ENCODE measurements at places on chromosomes 6 and 20.

DNA sequence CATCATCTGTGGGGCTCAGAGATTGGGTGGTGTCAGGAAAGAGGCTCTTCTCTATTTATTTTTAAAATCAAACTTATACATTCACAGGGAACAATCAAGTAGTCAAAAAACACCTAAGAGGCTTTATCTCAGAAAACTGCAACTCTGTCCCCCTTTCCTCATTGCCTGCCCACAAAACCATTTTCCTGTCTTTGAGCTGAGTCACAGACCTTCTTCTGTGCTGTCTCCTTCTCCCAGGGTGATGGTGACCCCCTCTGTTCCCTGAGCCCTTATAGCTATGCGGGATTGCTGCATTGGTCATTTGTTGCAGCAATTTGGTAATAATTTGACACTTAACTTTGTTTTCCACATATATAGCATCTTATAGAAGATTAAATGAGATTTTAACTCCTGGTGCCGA lies 195.2 kb upstream of the PROKR2 start:
- DNase-seq = no peak

- no peak for DNase-seq
Observed at GRCh38 chr6:157670466-157671186, 152.4 kb upstream of the SNX9 start.

DNA sequence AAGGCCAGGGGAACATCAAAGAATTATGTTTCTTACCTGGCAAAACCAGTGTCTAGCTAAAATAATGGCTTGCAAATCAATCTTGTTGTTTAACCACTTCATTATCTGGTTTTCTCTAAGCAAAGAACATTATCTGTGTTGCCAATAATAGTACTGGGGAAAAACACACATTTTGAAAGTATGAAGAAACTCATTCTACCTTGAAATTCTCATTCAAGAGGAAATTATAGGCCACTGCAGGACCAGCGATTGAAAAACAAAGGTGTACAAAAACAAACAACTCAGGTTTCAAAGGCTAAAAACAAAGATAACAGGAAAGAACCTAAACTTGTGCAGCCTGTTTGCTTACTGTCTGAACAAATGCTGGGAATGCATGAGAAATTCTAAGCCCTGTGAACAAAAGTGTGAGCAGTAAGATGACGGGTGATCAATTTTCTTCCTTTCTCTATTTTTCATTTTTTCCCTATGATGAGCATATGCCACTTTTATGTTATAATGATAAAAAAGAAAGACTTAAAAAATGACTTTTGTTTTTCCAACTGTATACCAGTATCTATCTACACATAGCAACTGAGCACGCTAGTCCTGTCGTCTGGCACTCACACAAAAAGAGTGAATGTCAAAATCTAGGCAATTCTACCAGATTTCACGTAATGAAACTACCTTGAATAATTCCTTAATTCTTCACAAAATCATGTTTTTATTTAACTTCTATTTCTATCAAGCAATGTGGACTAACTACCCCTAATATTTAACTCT lies 117.9 kb downstream of the SGK1 start:
- no peak for DNase-seq

DNA sequence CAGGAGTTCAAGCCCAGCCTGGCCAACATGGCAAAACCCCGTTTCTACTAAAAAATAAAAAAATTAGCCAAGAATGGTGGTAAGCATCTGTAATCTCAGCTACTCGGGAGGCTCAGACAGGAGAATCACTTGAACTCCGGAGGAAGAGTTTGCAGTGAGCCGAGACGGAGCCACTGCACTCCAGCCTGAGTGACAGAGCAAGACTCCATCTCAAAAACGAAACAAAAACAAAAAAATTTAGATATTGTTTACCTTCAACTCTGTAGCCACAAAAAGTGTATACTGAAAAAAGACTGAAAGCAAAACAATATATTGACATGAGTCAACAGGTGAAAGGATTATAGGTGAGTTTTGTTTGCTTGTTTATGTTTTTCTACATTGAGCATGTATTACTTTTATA lies 30.6 kb upstream of the TAB2 start:
- no peak for DNase-seq

DNA sequence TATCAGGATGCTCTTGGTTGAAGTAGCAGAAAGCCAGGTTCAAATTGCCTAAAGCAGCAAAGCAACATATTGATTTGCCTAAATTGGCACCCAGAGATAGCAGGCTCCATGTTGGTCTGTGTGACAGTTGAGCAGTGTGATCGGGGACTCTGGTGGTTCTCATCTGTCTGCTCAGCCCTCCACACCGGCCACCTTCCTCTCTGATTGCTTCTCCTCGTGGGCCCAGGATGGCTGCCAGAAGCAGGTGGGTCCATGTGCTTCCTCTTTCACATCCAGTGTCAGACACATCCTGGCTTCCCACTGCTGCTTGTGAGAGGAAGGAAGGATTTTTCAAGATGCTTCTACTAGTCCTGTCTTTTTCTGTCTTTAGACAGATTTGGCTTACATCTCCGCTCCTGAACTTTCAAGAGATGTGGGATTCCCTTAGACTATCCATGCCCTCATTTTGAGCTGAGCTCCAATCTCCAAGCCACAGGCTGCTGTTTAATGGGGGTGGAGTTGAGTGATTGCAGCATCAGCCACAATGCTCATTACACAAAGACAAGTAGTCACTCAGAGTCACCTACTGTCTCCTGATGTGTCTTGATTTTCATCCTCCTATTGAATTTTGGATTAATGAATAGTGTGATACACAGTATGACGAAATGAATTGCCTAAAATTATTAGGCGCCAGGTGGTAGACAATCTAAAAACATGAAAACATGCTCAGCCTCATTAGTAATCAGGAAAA lies 122.2 kb downstream of the ZDHHC14 start:
- DNase-seq = no peak

- DNase-seq = no peak
Observed at GRCh38 chr6:30500421-30501355, 11.4 kb downstream of the HLA-E start.

DNA sequence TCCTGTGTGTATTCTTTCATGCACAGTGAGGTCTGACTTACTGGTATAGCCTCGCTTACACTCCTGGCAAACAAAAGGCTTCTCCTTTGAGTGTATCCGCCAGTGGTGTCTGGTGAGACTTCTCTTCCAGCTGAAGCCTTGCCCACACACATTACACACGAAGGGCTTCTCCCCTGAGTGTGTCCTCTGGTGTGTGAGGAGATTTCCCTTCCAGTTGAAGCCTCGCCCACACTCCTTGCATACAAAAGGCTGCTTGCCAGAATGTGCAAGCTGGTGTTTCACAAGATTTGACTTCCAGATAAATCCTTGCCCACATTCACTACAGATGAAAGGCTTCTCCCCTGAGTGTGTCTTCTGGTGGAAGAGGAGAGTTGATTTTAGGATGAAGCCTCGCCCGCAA lies 21.5 kb downstream of the ZNF337 start:
- DNase-seq = no peak

DNA sequence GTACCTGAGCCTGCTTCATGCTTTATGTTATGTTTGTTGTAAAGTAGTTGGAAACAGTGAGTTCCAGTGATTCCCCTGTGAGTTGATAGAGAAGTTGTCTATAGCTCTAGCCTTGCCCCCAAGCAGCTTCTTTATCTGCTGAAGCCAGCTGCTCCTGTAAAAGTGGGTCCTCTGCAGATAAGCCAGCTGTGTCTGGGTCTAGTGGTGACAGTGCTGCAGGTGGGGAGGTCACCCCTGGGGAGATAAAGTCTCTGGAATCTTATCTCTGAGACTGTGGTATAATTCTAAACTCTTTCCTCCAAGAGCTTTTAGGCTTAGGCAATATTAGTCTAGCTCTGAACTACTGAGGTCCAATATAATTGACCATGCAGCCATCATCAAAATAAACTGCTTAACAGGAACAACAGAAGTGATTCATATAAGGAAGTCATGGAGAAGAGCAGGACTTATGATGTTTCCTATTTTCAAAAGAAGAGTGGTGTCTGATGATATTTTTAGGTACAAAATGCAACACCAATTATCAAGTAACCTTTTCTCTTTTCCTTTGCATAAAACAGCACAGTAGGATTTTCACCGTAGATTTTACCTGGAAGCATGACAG lies 44.2 kb upstream of the TMEM217 start:
- DNase-seq = no peak

DNA sequence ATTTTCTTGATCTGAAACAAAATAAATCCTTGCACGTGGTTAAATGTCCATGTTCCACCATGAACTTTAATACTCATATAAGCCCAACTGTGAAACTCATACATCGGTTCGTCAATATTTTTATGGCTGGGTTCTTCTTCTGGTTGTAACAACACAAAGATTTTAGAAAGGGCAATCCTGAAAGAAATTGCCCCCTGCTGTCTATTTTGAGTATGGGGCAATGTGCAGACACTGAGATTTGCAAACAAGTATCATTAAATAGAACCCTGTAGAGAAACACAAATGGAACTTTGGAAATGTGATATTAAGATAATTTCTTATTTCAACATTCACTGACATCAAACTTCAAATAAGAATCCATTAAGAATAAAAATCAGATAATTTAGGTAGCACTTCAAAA lies 80.2 kb upstream of the PHACTR1 start:
- no peak for DNase-seq

GRCh38 chr20:35771367-35771688 lies 487 bp upstream of the PHF20 start:
- no peak for DNase-seq

DNA sequence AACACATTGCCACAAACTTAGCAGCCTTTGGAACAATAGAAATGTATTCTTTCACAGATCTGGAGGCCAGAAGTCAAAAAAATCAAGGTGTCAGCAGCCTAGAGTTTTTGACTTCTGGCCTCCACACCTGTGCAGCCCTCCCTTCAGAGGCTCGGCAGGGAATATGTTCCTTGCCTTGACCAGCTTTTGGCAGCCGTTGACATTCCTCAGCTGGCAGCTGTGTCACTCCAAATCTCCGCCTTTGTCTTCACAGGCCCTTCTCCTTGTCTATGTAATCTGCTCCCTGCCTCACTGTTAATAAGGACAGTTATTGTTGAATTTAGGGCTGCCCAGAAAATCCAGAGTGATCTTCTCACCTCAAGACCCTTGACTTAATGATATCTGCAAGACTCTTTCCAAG lies 17.2 kb upstream of the AHI1 start:
- DNase-seq = no peak

GRCh38 chr20:54020868-54021267 lies 49.5 kb downstream of the BCAS1 start:
- no peak for DNase-seq

DNA sequence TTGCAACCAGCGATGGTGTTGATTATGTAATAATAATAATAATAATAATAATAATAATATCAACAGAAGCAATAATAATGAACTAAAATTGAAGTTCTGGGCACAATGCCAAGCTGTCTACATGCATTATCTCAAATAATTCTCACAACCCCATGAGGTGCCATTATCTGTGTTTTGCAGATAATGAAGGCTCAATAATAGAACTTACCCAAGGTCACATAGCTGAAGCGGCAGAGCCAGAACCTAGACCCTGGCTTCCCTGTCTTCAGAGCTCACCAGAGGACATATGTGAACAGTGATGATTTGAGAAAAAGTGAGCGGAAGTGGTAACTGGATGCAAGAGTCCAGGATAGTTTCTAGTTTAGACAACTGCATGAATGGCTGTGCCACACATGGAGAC lies 91.0 kb downstream of the HIVEP1 start:
- DNase-seq = no peak

GRCh38 chr6:37362101-37362828 lies 8.5 kb downstream of the RNF8 start:
- no peak for DNase-seq

- DNase-seq = no peak
Observed at GRCh38 chr6:85460921-85461797, 11.3 kb downstream of the NT5E start.

GRCh38 chr6:36605560-36606391 lies 11.6 kb downstream of the SRSF3 start:
- DNase-seq = no peak

- DNase-seq = no peak
Observed at GRCh38 chr20:7608250-7608649, 332.0 kb downstream of the HAO1 start.

DNA sequence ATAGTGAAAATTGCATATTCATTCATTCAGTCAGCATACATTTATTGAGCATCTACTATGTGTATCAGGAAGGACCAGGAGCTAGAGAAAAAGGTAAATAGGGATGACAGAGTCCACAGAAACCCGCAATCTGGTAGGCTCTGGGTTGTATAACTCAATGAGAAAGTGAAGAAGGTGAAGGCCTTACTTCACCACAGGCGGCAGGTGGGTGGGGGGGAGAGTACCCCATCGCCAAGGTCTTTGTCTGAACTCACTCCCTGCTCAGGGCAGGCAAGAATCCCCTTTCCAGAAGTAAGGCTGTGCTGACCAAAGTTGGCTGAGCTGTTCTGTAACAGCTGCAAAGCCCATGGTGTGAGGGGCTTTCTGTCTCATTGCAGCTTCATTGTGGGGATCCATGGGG lies 81.3 kb downstream of the CDH26 start:
- DNase-seq = no peak

- no peak for DNase-seq
Observed at GRCh38 chr20:23880417-23880816, 869 bp upstream of the CST5 start.

Measured in stimulated activated CD8-positive, alpha-beta memory T cell treated with anti-CD3 and anti-CD28 coated beads, Interleukin-4, amount 100 ng/mL, for 4 hours (primary cell).